ENCODE measurements at places on chromosomes 2 and 18.

DNA sequence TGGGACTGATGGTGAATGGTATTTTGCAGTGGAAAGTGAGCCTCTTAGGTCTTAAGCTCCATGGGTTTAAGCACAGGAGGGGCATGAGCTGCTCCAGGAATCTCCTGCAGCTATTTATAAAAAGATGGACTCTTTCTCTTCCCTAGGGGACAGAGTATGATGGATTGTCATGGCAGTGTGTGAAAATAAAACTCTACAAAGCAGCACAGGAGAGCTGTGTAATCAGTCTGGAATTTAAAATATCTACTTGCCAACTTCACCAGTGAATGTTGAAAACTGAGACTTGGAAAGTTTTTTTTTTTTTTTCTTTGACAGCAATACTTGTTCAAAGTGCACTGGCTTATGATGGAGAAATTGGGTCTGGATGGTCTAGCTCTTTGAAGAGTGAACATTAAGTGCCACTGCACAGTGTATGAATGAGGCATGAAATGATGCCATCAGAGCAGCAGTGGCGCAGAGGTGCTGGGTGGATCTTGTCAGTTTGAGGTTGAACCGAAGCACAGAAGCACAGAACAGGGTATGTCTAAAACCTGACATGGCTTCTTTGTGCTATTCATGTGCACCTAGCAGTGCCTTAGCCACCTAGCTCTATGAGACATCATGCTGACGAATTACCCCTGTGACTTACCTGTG is 245.4 kb downstream of the PTPRM start:
- DNase-seq: no peak

GRCh38 chr2:202560200-202560599 is 74.6 kb upstream of the FAM117B start:
- no peak for DNase-seq

DNA sequence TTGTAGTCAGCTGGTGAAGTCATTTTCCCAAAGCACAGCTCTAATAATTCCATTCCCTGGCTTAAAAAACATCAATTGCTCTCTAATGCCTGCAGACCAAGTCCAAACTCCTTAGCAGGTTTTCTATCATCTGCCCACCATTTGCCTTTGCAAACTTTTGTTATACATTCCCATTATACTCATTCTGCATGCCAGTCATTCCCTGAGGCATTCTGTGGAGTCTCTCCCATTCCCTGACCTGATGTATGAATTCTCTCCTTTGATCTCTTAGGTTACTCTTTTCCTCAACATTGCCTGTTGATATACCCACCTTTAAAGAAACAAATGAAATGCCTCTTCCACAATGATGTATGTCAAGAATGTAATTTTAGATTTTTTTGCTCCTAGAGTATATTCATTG is 852.0 kb upstream of the FSHR start:
- no peak for DNase-seq

DNA sequence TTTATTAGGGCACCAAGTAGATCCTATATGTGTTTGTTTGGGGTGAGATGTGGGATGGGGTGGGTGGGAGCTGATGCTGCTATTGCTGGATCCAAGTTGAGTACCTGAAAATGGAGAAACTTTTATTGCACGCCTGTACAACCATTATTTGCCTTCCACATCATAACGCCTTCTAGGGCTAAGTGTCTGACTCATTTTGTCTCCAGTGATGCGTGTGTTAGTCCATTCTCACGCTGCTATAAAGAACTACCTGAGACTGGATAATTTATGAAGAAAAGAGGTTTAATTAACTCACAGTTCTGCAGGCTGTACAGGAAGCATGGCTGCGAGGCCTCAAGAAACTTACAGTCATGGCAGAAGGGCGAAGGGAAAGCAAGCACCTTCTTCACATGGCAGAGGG is 58.2 kb downstream of the KDM3A start:
- no peak for DNase-seq

- DNase-seq: no peak
Observed at GRCh38 chr18:34370704-34371395, 146.1 kb upstream of the NOL4 start.

Data from CD4-positive, alpha-beta T cell treated with Interleukin-2 at 100 ng/mL for 4 hours (primary cell).